ENCODE measurements at places on chromosomes 11 and 22. TPM values are rescaled to one million over a fixed set of nuclear protein-coding genes. Genes with fewer than 3 reads are reported as not detected.

SCUBE2 gene
- total RNA-seq, result 34.8 TPM

PANX3 gene
- total RNA-seq, result 0.04 TPM

MRGPRX4 gene
- not detected for total RNA-seq

SGSM1 gene
- total RNA-seq, result 0.13 TPM

ADAMTS8 gene
- 5.3 TPM for total RNA-seq

RFPL1 gene
- total RNA-seq, result not detected

KCNA4 gene
- total RNA-seq, result 0.31 TPM

ZDHHC5 gene
- 13.5 TPM for total RNA-seq

EIF1AD gene
- total RNA-seq, result 26.0 TPM

CPT1A gene
- 10.0 TPM for total RNA-seq

MDK gene
- total RNA-seq, result 157 TPM

GAL3ST1 gene
- total RNA-seq, result 3.0 TPM

MFRP gene
- not detected for total RNA-seq

MYOD1 gene
- 47.3 TPM for total RNA-seq

CCDC15 gene
- 4.0 TPM for total RNA-seq

TMEM191B gene
- 0.13 TPM for total RNA-seq

OR8A1 gene
- total RNA-seq, result 0.22 TPM

NRGN gene
- 0.66 TPM for total RNA-seq

SHISA8 gene
- 0.09 TPM for total RNA-seq

LRRN4CL gene
- total RNA-seq, result 31.6 TPM

Data from muscle of leg (tissue), 16 donors.